Bronchial epithelial cell (primary cell): ENCODE measurements at places on chromosomes 1 and 21. TPM values are rescaled to one million over a fixed set of nuclear protein-coding genes. Genes with fewer than 3 reads are reported as not detected.

- no peak for DNase-seq
These were observed 12.0 kb downstream of the OTUD3 start for GRCh38 chr1:19894218-19894617.

DNA sequence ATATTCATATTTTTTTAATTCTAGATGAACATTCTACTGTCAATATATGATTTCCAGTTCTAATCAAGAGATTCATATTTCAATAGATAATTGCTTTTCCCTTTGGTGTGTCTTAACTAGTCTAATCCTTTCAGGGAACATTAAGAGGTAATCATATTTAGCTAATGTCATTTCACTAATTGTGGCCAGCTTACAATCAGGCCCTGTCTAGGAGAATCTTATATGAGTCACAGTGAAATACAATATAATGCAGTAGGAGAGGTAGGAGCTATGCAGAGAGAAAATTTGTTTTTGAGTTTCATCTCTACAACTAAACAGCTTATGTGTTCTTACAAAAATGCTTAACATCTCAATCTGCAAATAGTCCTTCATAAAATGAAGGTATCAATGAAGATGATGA is 85.9 kb downstream of the DPYD start:
- DNase-seq: peak; percentile 3

GRCh38 chr1:170662561-170663403 is 1.1 kb upstream of the PRRX1 start:
- DNase-seq: no peak

- DNase-seq: no peak
These were observed 3.0 kb downstream of the BEST4 start for GRCh38 chr1:44785029-44785380.

DNA sequence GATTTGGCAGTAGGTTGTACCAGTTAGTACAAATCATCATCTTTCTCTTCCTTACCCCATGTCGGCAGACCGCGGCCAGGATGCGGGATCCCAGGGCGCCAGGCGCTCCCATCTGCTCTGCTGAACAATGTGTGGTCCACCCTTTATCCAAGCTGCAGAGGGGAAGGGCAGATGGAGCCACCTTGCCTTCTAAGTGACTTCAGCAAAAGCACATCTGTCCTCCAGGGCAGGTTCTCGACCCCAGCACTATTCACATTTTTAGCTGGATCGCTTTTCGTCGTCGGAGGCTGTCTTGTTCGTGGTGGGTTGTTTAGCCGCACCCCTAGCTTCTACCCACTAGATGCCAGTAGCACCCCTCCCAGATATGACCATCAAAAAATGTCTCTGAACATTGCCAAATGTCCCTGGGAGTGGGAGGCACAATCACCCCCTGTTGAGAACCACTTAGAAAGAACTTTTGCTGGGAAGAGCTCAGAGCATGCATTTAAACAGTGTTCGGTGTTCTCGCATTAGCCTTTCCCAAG is 58.1 kb upstream of the SIM2 start:
- no peak for DNase-seq

DNA sequence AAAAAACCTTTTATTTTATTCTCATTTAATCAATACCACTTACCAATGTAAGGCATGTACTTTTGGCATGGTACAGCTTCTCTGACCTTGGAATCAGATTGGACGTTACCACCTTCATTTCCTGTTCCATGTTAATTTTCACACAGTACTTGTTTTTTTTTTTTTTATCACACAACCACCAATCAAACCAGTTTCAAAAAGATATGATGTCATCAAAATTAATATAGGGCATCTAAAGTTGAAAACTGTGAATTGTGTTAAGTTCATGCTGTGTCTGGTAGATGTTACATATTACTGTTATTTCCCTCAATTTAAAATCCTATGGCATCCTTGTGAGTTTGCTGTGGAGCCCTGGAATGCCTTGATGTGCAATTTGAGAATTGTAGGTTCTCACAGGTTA is 85.1 kb downstream of the NPHS2 start:
- no peak for DNase-seq

DNA sequence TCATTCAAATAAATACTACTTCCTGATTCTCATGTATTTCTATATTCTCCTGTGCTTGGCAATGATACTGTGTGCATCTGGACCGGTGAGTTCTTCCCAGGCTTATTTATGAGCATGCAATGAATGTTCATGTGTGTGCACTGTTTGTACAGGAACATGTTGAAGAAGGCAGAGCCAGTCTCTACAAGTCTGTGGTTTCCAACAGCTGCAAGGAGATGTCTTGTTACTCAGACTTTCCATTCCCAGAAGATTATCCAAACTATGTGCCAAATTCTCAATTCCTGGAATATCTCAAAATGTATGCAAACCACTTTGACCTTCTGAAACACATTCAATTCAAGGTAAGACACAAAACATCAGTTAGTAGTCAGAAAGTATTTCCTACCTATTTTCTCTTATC is 19.1 kb downstream of the FMO1 start:
- peak; percentile 97 for DNase-seq

DNA sequence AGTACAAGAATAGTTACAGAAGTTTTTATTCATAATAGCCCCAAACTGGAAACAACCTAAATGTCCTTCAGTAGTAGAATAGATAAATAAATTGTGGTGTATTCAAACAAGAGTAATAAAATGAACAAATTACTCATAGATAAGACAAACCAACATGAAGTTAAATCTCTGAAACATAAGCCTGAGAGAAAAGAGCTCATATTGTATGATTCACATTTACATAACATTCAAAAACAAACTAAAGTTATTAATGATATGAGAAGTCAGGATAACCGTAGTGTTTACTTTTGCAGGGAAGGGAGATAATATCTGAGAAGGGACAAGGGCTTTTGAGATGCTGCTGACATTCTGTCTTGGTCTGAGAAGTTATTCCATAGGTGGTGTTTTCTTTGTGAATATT is 13.5 kb downstream of the STPG1 start:
- no peak for DNase-seq

GRCh38 chr1:186957314-186957713 is 128.6 kb downstream of the PLA2G4A start:
- no peak for DNase-seq

DNA sequence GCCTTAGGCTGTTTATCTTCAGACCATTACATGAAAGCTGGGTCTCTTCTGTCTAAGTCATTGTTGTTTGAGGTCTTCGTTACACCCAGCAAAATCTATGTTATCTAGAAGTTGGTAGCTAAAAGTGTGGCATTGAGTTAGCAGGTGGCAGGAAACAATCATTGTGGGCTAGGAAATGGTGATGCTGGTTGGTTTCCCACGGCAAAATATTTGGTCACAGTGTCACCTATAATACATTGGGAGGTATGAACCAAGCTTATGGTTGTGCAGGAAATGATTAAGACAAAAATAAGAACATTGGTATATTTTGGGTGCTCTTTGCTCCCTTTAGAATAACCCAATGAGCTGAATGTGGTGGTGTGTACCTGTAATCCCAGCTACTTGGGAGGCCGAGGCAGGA is 169.7 kb downstream of the TRIM33 start:
- no peak for DNase-seq

GRCh38 chr1:61282387-61282786 is 200.0 kb downstream of the NFIA start:
- DNase-seq: no peak

DNA sequence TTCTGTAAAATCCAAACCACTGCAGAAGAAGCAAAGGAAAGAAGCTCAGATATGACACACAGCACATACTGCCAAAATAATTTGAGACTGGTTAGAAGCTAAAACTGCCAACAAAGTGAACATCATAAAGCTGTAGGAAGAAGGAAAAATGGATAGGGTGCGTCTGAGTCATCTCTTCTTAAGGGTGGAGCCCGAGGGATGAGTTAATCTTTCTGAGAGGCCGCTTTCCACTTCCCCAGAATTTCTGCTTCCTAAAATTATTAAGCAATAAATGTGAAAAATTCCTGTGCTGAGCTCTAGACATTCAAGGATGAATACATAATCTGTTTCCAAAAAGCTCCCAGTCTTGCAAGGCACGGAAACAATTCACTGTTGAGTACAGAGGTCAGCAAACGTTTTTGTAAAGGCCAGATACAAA is 20.1 kb downstream of the PPT1 start:
- peak; percentile 70 for DNase-seq

GRCh38 chr1:8382051-8382505 is 64.2 kb downstream of the SLC45A1 start:
- no peak for DNase-seq

- no peak for DNase-seq
These were observed 315.3 kb upstream of the DUSP10 start for GRCh38 chr1:222057162-222057561.

GRCh38 chr1:192350356-192350755 is 33.6 kb downstream of the RGS21 start:
- no peak for DNase-seq

DNA sequence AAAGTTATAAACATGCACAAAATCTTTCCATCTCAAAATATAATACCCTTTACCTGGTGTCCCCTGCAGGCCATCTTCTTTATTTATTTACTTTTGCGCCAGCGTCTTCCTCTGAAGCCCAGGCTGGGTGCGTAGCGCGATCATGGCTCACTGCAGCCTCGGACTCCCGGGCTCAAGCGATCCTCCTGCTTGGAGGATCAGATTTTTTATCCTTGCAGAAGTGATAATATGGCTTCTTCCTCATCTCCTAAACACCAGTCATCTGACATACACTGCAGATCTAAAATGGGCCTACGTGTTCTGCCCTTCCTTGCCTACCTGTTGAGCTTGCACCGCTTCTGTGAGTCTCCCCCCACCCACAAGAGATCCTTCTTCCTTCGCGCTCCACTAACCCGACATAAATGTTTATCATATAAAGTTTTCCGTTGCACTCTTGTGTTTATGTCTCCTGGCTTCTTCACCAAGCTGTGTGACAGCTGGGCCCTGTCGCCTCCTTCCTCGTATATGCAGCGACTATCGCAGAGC is 506 bp upstream of the SRP9 start:
- DNase-seq: no peak

DNA sequence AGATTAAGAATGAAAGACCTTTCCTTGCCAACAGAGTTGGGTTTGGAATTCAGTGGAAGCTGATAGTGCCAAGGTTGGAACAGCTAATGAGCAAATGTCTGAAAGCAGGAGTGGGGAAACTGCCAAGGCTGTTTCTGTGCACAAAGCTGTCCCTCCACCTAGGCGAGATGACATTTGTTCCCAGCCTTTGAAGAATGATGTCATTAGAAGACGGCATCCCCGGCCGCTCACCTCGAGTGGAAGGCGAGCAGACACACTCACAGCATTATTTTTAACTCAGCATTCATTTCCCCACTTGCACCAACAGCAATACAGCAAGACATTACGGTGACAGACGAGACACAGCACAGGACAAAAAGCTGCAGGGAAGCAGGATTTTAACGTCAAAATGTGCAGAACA is 463.9 kb downstream of the PCP4 start:
- DNase-seq: no peak

DNA sequence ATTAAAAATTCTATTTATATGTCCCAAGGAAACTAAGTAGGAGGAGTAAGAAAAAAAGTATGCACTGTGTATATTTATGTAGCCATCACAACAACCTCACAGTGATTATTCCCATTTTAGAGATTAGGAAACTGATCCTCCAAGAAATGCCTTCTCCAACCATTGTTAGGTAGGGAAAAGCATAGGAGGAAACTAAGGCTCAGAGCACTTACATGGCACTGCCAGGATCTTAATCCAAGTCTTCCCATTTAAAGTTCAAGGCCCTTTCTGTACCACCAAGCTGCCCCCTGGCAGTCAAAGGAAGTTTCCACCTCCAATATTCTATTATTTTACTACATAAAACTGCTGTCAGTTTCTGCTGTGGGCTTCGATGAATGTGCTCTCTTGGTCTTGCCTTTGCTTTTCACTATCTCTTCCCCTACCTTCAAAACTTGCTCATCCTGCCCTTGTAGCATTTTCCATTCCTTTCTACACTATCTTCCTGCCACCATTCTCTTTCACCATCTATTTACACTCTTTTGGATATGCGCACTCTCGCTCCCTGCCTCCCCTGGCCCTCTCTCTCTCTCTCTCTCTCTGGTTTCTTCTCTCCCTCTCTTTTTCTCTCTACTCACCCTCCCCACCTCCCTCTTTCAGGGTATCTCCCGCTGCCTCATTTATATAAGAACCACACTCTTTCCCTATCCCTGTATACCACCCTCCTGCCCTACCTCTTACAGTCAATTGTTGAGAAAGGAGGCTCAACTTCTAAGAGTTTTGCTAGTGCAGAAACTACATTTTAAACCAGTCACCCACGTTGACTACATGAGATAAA is 34.0 kb downstream of the PUM1 start:
- DNase-seq: no peak

GRCh38 chr1:6495041-6495441 is 3.6 kb upstream of the PLEKHG5 start:
- DNase-seq: no peak

DNA sequence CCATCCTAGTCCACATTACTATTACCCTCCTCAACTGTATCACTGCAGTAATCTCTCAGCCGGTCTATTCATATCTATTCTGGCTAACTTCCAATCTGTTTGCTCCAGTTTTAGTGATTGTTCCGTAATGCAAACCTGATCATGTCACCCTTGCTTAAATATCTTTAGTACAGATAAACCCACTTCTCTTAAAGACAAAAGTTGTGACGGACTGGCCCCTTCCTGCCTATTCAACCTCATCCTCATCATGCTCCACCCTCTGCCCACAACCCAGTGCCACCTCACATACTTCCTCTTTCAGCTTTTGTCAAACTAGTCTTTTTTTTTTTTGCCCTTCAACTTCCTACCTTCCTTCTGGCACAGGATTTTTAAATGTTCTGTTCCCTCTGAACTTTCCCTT is 2.8 kb upstream of the C1orf162 start:
- no peak for DNase-seq

DNA sequence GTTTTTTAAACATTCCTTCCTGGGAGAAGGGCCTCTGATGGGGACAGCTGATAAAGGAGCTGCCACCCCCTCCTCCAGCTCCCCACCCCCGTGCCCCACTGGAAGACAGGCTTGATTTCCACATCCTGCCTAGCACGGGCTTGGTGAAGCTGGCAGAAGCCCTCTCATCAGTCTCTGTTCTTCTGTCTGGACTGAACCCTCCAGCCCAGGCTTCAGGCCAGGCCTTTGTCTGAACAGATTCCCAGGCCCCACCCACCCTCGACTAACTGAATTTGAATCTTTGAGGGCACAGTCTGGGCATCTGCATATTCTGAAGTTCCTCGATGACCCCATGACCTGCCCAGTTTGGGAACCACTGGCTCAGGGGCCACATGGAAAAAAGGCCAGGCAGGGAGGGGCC is 75.3 kb downstream of the CD58 start:
- DNase-seq: no peak

- DNase-seq: peak; percentile 95
These were observed 86.8 kb downstream of the LRRC8C start for GRCh38 chr1:89719502-89720306.

Gene TSPEAR
- total RNA-seq: not detected in 2 replicates

Gene NEGR1
- 0.13 and 0.26 TPM in 2 replicates for total RNA-seq

Gene ATPAF1
- total RNA-seq: 29.2 and 33.5 TPM in 2 replicates

Gene ADGRB2
- 0.53 and 0.64 TPM in 2 replicates for total RNA-seq

Gene PERM1
- under 0.01 TPM in 1 of 2 replicates, not detected in the other for total RNA-seq

Gene HMGN2
- total RNA-seq: 87.9 and 283 TPM in 2 replicates

Gene MEX3A
- 0.13 and 0.53 TPM in 2 replicates for total RNA-seq

Gene PRR9
- not detected in 2 replicates for total RNA-seq

Gene WLS
- total RNA-seq: 34.1 and 39.8 TPM in 2 replicates

Gene ZNF670
- total RNA-seq: 3.7 and 4.5 TPM in 2 replicates
